IMR-90 (cell line): ENCODE measurements at places on chromosomes 16 and 17. TPM values are rescaled to one million over a fixed set of nuclear protein-coding genes. Genes with fewer than 3 reads are reported as not detected.
A peak's percentile ranks its signal among the peaks of the same experiment; 100 is the strongest.

GRCh38 chr16:8725513-8726178 lies 51.2 kb downstream of the ABAT start:
- peaks cover 8% of the 10 kb centered on the region; the same call in 1 of the 2 replicates for H3K27me3 ChIP-seq
- H3K36me3 ChIP-seq, result no peaks in the 10 kb centered on the region
- no peak overlapping the region for H3K27ac ChIP-seq
- no peak overlapping the region for H3K4me3 ChIP-seq

- H3K4me1 ChIP-seq, result no peaks in the 10 kb centered on the region; the same call in 1 of the 2 replicates
- H3K27me3 ChIP-seq, result peaks cover 4% of the 10 kb centered on the region; the same call in 1 of the 2 replicates
- peak; percentile 22 for DNase-seq
Measured at GRCh38 chr17:12977008-12977751, 40.6 kb downstream of the ELAC2 start.

DNA sequence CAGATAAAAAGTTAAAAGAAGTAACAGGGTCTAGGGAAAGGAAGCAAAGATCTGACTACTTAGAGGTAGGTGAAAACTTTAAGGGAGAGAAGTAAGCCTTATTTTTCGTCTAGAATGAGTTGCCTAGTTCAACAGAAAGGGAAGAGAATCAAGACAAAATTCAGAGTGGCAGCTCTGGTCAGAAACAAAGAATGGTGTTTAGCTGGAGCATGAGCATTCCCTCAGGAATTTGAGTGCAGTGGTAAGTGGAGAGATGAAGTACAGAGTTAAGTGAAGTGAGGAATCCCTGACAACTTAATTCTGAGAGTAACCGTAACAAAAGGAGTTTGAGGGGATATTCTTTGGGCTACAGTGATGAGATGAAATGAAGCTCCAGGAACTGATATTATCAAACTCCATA lies 11.5 kb downstream of the SMG6 start:
- H3K4me3 ChIP-seq, result no peak overlapping the region
- H3K27ac ChIP-seq, result no peak overlapping the region
- DNase-seq, result peak; percentile 52
- peaks cover 5% of the 10 kb centered on the region; the same call in 1 of the 2 replicates for H3K4me1 ChIP-seq
- H3K36me3 ChIP-seq, result peaks cover 36% of the 10 kb centered on the region

DNA sequence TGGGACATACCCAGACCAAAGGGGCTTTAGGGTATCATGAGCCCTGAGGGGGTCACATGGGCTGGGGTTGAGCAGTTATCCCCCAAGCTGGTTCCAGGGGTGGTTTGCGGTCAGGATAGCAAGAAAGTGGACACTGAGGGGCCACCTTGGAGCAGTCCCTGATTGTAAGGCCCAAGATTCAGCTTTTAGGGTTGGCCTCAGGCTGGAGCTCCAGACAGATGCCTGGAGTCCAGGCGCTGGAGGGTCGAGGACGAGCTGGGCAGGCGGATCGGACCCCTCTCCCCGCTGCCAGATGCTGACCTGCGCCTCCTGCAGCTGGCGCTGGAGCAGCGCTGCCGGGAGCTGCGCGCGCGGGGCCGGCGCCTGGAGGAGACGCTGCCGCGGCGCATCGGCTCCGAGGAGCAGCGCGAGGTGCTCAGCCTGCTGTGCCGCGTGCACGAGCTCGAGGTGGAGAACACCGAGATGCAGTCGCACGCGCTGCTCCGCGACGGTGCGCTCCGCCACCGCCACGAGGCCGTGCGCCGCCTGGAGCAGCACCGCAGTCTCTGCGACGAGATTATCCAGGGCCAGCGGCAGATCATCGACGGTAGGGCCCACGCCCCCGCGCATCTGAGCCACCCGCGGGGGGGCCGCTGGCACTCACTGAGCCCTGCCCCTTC lies 10.0 kb downstream of the BTBD17 start:
- no peak overlapping the region for H3K27ac ChIP-seq
- no peak for DNase-seq
- H3K4me3 ChIP-seq, result no peak overlapping the region
- no peaks in the 10 kb centered on the region for H3K4me1 ChIP-seq
- peaks cover 9% of the 10 kb centered on the region; the same call in 1 of the 2 replicates for H3K27me3 ChIP-seq
- no peaks in the 10 kb centered on the region for H3K36me3 ChIP-seq

The NACA2 gene
- not detected in 2 replicates for total RNA-seq

The HP gene
- not detected in 2 replicates for total RNA-seq

The AOC3 gene
- total RNA-seq, result under 0.01 TPM in 1 of 2 replicates, not detected in the other

DNA sequence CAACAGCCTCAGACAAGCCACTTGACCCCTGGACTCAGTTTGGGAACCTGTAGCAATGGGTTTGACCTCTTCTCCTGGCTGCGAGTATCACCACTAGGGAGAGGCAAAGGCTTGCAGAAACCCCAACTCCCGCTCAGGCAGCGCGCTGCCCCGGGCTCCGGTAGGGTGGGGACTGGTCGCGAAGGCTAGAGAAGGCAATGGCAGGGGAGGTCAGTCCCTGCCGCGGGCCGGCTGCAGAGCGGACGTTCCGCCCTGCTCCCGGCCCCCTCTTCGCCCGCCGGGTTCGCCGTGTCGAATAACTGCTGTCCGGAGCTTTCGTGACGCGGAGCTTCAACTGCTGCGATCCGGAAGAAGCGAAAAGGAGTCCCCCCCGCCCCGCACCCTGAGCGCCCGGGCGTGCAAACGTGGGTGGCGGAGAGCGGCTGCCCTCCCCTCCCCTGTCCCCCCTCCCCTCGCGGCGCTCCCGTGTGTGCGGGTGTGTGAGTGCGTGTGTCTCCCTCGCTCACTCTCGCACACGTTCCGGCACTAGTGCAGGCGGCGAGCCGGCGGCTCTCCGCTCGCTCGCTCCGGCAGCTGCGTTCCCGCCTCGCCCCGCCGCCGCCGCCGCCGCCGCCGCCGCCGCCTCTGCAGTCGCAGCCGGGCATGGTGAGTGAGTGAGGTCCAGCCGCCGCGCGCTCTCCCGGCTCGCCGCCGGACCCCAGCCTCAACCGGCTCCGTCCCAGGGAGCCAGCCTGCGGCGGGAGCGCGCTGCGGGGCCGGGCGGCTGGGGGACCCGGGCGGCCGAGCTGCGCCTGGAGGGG lies 772 bp upstream of the SHISA6 start:
- DNase-seq, result no peak
- H3K36me3 ChIP-seq, result no peaks in the 10 kb centered on the region
- no peak overlapping the region for H3K27ac ChIP-seq
- H3K4me1 ChIP-seq, result no peaks in the 10 kb centered on the region
- H3K27me3 ChIP-seq, result no peaks in the 10 kb centered on the region; the same call in 1 of the 2 replicates

DNA sequence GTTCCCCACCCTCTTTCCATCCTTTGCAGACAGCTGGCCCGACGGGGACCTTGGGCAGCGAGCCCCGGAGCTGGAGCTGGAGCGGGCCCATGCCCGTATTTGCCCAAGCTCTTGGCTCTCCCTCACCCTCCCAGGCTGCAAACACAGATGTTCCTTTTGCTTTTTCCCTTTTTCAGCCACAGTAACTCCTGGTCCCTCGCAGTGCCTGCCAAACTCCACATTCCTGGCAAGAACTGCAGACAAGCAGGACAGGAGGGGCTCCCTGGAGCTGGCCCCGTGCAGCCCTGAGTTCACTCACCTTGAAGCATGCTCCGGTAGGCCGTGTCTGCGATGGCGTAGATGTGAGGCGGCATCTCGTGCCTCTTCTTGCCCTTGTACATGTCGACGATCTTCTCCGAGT lies 33.9 kb downstream of the MYH11 start:
- DNase-seq, result no peak
- H3K4me3 ChIP-seq, result no peak overlapping the region
- no peaks in the 10 kb centered on the region for H3K4me1 ChIP-seq
- no peaks in the 10 kb centered on the region for H3K36me3 ChIP-seq

The ABCA9 gene
- total RNA-seq, result under 0.01 TPM in 1 of 2 replicates, not detected in the other

GRCh38 chr16:585351-585750 lies 4.5 kb upstream of the RAB40C start:
- H3K4me3 ChIP-seq, result no peak overlapping the region
- H3K36me3 ChIP-seq, result peaks cover 7% of the 10 kb centered on the region; the same call in 1 of the 2 replicates
- H3K27me3 ChIP-seq, result no peaks in the 10 kb centered on the region
- H3K4me1 ChIP-seq, result peaks cover 11% of the 10 kb centered on the region
- DNase-seq, result no peak
- H3K27ac ChIP-seq, result no peak overlapping the region

The TBC1D3C gene
- total RNA-seq, result not detected in 2 replicates

DNA sequence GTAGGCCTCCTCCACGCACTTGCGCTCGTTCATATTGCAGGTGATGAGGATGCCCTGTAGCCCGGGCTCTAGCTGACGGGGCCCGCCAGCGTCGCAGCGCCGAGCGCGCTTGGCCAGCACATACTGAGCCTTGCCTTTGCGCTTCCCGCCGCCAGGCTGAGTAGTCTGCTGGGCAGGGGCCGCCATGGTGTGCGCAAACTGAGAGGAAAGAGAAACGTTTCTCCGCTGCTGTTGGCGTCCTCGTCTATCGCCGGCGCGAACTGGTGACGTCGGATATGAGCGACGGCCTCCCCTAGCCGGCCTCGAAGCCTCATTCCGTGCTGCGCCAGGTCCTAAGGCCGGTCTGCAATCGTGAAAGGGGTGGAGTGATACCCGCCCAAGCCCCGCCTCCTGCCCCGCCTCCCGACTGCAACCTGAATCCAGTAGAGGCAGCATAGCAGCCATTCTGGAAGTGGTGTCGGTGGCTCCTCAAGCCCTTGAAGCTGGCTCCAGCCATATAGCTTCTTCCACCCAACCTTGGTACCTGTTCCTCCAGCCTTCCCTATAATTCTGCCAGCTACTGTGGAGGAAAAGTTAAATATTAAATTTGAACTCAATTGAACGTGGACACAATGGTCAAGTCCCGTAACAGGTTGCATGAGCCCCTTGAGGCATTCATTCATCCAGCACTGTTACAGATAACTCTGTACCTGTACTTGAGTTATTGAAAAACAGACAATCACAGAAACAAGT lies at the start of gene THUMPD1:
Gene THUMPD1 (minus strand): TSS at position 265 of the 732 bp plus-strand sequence. CDS start 79 bp downstream, at position 186.
- H3K27me3 ChIP-seq, result no peaks in the 10 kb centered on the region
- peak within 1 kb of the TSS; percentile 92 for H3K4me3 ChIP-seq
- H3K27ac ChIP-seq, result peak within 1 kb of the TSS; percentile 92
- peaks cover 2% of the 10 kb centered on the region for H3K4me1 ChIP-seq
- H3K36me3 ChIP-seq, result peaks cover 9% of the 10 kb centered on the region

GRCh38 chr16:3612510-3613466 lies 1.4 kb upstream of the SLX4 start:
- no peak overlapping the region for H3K27ac ChIP-seq
- no peaks in the 10 kb centered on the region for H3K27me3 ChIP-seq
- H3K4me1 ChIP-seq, result peaks cover 5% of the 10 kb centered on the region
- H3K36me3 ChIP-seq, result peaks cover 5% of the 10 kb centered on the region; the same call in 1 of the 2 replicates
- H3K4me3 ChIP-seq, result peak overlapping the region; percentile 81

DNA sequence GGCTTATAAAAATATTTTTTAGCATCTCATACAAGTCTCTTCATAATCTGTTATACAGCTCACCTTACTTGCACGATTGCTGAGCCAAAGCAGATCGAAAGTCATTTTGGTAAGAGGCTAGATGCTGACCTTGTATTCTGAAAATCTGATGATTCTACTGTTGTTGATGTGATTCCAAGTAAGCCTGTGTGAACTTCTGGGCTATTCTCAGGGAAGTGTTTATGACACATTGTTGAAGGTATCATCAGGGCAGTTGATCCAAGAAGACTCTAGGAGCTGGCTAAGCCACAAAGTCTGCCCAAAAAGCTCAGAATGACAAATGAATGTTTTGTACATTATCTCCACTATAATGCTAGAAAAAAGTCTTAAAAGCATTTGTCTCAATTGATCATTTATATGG lies 16.0 kb downstream of the OMG start:
- no peak for DNase-seq
- no peaks in the 10 kb centered on the region for H3K4me1 ChIP-seq
- no peak overlapping the region for H3K27ac ChIP-seq
- H3K27me3 ChIP-seq, result no peaks in the 10 kb centered on the region
- peaks cover 12% of the 10 kb centered on the region for H3K36me3 ChIP-seq

GRCh38 chr17:51029568-51030463 lies 90.9 kb downstream of the SPAG9 start:
- H3K36me3 ChIP-seq, result no peaks in the 10 kb centered on the region; the same call in 1 of the 2 replicates
- no peaks in the 10 kb centered on the region for H3K27me3 ChIP-seq
- H3K4me3 ChIP-seq, result peak overlapping the region; percentile 19; the same call in 1 of the 2 replicates
- peaks cover under 1% of the 10 kb centered on the region; the same call in 1 of the 2 replicates for H3K4me1 ChIP-seq
